ENCODE measurements at places on chromosomes 11 and 22.

- DNase-seq = no peak
Observed at GRCh38 chr11:34988294-34989255, 72.2 kb downstream of the PDHX start.

DNA sequence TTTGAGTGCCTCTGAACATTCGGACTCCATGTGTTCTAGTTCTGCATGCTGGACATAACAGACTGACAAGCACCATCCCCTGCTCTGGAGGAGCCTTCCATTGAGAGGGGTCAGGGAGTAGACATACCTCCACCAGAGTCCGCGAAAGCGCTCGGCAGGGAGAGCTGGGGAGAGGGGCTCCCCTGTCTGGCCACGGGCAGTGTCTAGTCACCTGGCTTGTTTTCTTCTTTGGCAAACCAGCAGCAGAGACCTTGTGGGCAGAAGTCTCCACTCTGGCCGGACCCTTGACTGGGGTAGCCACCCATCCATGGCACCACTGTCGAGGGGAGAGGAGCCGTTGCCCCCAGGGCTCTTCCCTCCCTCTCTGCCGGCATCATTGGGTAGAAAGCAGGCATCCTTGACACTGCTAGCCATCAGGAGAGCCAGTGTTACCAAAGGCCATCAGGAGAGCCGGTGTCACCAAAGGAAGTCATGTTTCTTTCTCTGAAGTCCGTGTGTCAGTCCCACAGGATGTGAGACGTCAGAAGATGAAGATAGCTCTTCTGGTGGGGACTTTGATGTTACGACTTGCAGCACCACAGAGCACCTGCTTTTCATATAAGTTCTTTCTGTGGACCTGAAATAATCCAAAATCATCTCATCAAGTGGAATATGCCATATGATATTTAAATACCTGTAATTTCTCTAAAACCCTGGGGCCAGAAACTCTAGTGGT lies 305.6 kb downstream of the TBC1D22A start:
- DNase-seq = no peak

GRCh38 chr11:111012491-111012890 lies 233.0 kb upstream of the POU2AF2 start:
- DNase-seq = no peak

DNA sequence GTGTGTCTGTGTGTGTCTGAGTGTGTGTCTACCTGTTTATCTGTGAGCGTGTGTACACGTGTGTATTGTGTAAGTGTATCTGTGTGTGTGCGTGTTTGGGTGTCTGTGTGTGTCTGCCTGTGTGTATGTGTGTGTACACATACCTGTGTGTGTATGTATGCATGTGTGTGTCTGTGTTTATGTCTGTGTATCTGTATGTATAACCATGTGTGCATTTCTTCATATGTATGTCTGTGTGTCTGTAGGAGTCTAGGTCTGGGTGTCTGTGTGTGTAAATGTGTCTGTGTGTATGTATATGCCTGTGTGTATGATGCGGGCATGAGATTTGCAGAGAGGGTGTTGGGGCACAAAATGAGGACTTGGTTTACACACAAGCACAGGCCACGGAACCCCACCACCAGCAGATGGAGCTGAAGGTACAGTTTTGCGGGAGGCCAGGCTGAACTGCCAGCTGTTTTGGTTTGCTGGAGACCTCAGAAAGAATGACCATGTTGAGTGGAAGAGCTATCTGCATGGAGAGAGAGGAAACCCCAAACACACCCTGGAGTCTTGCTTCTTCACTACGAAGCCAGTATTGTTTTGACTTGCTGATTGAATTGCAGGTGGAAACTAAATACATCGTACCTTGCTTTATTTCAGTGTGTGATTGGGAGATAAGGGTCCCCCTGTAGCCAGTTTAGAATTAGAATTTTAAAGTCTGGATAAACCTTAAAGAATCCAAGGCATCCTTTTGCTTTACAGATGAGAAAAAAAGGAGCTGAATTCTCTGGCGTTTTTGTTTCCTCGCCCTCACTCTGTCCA lies 497.2 kb downstream of the NTM start:
- peak; percentile 2 for DNase-seq

GRCh38 chr11:100593291-100593690 lies 93.8 kb upstream of the ARHGAP42 start:
- no peak for DNase-seq

DNA sequence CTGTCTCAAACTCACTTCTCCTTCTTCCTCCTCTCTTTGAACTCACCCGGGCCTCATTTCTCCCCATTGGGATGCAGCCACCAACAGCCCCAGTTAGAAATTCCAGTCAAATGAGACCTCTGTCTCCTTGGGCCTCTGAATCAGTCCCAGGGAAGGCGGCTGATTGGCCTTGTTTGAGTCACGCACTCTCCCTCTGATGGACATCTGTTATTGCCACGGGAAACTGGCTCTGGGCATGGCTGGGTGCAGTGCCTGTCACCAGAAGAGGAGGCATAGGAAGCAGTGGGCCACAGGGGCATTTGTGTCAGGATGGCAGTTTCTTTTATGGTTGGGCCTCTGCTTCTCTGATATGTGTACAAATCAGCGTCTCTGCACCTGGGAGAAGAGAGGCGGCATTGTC lies 9.6 kb upstream of the WNT11 start:
- DNase-seq = no peak

DNA sequence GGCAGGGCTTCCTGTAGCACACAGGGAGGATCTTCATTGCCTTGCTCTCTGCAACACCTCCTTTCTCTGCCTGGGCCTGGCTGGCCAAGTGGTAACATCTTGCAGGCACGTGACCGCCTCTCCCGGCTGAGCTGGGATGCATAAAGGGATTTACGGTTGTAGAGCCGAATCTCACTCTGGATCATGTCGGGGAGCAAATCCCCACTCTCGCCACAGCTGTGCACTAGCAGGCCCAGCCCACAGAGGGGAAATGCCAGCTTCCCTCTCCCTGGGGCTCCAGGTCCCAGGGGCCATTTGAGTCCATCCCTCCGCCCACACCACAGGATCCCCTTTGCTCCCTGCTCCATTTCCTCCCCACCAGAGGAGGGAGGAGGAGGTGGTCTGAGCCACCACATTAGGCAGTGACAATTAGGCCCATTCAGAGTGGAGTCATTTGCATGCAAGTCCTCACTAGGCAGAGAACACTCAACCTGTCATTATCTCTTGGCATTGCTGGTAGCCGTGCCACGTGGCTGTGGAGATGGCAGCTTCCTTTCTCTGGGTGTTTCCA lies 196.7 kb downstream of the DSCAML1 start:
- DNase-seq = no peak

GRCh38 chr22:50581950-50582492 lies 628 bp downstream of the CHKB start:
- DNase-seq = peak; percentile 37

DNA sequence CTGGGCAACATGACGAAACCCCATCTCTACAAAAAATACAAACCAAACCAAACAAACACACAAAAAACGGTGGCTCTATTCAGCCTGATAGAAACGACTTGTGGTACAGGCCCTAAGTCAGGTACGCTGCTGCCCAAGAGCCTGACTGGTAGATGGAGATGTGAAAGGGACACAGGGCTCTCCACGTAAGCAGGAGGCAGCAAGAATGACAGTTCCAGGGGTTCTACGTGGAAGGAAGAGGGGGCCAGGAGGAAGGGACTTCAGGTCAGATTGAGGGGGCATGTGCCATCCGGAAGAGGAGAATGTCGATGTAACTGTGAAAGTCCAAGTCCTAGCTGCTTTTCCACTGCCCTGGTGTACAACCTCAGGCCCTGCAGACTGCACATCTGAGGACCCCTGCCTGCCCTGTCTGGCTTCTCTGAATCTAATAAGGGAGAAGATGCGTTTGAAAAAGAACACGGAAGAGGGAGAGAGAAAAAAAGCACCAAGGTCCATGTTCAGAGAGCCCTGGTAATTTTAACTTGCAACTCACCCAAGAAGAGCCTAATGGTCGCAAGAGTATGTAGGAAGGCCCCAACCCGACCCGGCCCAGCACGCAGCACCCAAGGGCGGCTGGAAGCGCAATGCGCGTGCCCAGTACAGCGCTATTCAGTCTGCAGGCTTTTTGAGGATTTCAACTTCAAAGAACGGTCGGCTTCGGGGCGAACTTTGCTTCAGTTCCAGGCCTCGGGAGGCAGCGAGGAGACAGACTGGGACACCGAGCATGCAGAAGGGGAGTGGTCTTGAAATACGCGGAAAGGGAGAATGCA lies 909 bp upstream of the ZNRD2 start:
- no peak for DNase-seq

GRCh38 chr11:117851106-117851505 lies 25.4 kb downstream of the FXYD6 start:
- no peak for DNase-seq

DNA sequence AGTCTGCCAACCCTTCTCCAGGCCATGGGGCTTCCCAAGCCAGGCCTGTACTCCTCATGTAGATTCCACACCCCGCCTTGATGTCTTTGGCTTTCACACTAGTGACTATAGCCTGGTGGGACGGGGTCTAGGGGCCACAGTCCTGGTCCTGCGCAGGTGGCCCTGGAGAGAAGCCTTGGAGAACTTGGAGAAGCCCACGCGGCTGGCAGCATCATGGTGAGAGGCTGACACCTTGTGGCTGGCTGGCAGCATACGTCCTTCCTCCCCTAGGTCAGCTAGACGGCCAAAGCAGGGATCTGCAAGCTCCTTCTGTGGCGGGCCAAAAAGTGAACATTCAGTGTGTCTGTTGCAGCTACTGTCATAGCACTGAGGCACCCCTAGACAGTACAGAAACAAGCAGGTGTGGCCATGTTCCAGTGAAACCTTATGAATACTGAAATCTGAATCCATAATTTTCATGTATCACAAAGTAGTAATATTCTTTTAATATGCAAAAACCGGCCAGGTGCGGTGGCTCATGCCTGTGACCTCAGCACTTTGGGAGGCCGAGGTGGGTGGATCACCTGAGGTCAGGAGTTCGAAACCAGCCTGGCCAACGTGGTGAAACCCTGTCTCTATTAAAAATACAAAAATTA lies 42.0 kb downstream of the FAM83F start:
- peak; percentile 43 for DNase-seq

GRCh38 chr11:205221-206001 lies 1.8 kb downstream of the BET1L start:
- no peak for DNase-seq

- no peak for DNase-seq
Observed at GRCh38 chr11:67456068-67456705, 1.0 kb downstream of the CABP4 start.
